ENCODE measurements at places on chromosomes 7 and 10.

DNA sequence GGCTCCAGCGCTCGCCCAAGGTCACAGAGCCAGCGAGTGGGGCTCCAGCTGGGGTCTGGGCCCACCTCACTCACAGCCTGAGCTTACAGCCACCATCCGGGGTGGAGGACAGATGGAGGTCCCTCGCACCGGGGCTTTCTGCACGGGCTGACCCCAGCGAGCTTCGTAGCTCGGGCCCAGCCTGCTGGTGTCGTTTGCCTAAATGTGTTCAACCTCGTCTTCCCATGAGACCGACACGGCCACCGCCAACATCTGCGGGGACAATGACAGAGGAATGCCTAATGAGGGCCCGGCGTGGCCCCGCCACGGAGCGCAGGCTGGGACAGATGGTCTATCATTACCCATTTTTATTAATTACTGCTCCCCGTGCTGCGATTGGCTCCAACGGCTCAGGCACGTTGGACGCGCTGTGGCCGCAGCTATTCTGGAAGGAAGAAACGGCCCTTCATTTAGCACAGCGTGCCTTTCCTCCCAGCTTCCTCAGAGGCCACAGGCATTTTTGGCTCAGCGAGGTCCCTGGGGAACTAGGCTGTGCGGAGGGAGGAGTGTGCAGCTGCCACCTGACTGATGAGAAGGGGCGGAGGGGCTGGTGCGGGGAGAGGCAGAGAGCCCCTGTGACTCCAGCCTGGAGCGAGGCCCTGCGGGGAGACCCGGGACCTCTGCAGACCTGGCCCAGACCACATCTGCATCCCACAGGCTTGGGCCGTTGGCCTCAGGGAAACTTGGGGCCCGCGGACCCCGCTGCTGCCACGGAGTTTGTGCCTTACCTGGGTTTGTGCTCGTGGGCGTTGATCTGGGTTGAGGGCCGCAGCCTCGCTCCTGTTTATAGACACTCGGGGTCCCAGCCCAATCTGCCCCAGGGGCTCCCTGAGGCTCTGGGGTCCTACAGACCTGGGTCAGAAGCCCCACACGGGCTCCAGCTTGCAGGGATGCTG is 22.9 kb upstream of the ELFN1 start:
- peaks cover 91% of the 10 kb centered on the region for H3K27me3 ChIP-seq
- no peaks in the 10 kb centered on the region for H3K36me3 ChIP-seq
- no peaks in the 10 kb centered on the region for H3K4me1 ChIP-seq

GRCh38 chr10:79142522-79143309 is 74.0 kb downstream of the ZMIZ1 start:
- no peaks in the 10 kb centered on the region for H3K36me3 ChIP-seq
- no peak for DNase-seq
- peaks cover 7% of the 10 kb centered on the region for H3K4me1 ChIP-seq
- H3K27me3 ChIP-seq, result no peaks in the 10 kb centered on the region
- no peak overlapping the region for H3K27ac ChIP-seq

DNA sequence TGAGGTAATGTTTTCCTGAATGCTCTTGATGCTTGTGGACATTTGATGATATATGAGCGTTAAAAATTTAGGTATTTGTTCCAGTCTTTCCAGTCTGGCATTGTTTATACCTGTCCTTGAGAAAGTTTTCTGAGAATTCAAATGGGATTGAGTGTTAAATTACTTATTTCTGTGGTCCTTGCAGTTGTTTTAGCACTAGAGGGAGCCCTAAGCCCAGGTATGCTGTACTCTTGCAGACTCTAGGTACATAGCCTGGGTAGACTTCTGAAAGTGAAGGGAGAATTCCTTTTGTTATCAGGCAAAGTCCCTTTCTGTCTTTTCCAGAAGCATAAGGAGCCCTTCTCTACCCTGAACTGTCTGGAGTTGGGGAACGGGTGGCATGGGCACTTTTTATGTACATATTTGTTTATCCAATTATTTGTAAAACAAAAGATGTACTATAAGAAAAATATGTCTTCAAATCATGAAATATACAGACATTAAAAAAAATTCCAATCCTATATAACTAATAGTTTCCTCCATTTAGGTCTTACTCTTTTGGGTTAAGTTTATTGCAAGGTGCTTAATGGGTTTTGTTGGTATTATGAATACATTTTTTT is 262.1 kb downstream of the ATRNL1 start:
- peak; percentile 74 for DNase-seq
- no peaks in the 10 kb centered on the region for H3K27me3 ChIP-seq
- no peaks in the 10 kb centered on the region for H3K36me3 ChIP-seq
- no peak overlapping the region for H3K4me3 ChIP-seq
- H3K27ac ChIP-seq, result no peak overlapping the region

GRCh38 chr10:2471811-2472210 is 595.5 kb upstream of the PFKP start:
- no peak for DNase-seq
- H3K4me1 ChIP-seq, result no peaks in the 10 kb centered on the region
- H3K27me3 ChIP-seq, result no peaks in the 10 kb centered on the region
- H3K27ac ChIP-seq, result no peak overlapping the region
- no peak overlapping the region for H3K4me3 ChIP-seq
- H3K36me3 ChIP-seq, result no peaks in the 10 kb centered on the region

DNA sequence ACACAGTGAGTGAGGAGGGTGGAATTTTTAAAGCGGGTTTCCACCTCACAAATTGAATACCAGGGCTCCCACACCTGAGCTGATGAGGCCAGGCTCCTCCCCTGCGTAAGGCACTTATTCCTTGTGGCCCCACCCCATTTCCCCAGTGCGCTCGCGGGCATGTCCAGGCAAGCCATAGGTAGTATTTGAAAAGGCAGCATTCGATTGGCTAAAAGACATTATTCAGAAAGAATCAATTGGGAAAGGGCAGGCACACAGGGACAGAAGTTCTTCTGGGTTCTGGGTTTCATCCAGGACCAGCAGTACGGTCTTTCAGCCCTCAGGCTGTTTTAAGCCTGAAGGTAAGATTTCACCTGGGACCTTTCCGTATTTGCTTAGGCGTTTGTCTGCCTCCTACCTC is 222.3 kb downstream of the BBS9 start:
- H3K27ac ChIP-seq, result no peak overlapping the region
- DNase-seq, result no peak
- no peaks in the 10 kb centered on the region for H3K27me3 ChIP-seq
- no peaks in the 10 kb centered on the region for H3K36me3 ChIP-seq
- no peak overlapping the region for H3K4me3 ChIP-seq
- no peaks in the 10 kb centered on the region for H3K4me1 ChIP-seq

Data from MM.1S (cell line).